ENCODE measurements at places on chromosomes 12 and 14.

- DNase-seq: no peak
Observed at GRCh38 chr12:68750506-68750905, 4.5 kb downstream of the SLC35E3 start.

GRCh38 chr12:31603546-31604009, 12.6 kb upstream of the DENND5B start:
- DNase-seq: peak; percentile 15

DNA sequence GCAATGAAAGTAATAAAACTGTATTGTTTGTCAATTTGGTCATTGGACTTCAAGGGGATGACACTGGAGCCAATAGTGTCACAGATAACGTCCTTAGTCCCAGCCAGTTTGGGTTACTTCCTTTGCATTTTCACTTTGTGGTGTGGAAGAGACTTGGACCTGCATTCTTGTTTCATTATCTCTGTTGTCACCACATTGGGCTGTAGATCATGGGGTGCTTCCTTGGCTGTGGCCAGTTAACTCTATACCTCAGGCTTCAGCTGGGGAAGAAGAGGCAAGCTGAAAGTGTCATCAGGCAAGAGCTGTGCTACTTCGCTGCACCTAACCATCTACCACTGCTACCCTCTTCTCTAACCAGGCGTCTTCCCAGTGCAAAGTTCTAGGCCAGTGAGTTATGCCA, 15.1 kb upstream of the CISTR start:
- no peak for DNase-seq

GRCh38 chr12:114668886-114669288, 15.1 kb downstream of the TBX3 start:
- no peak for DNase-seq

DNA sequence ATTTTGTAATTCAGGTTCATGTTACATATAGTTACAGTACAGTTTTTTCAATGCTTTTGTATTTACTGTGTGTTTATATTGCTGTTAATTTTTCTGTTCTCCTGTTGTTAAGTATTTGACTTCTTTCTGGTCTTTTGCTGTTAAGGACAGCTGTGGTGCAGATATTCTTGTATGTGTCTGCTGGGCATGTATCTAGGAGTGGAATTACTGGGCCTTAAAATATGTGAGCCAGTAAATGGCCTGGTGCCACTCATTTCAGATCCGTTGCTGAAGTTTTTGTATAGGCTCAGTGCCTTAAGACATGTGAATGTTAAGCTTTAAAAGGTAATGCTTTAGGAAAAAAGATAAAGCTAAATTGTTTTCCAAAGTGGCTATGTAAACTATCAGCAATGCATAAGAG, 87.3 kb downstream of the TTLL5 start:
- DNase-seq: no peak

All from inflammatory macrophage treated with lipopolysaccharide for 4 hours (primary cell).